CD4-positive, alpha-beta memory T cell (primary cell): ENCODE measurements at places on chromosomes 16 and 17.

- no peak for DNase-seq
Measured at GRCh38 chr16:62977876-62978275, 941.6 kb upstream of the CDH8 start.

- DNase-seq, result no peak
Measured at GRCh38 chr17:57872536-57872935, 22.7 kb upstream of the MRPS23 start.

DNA sequence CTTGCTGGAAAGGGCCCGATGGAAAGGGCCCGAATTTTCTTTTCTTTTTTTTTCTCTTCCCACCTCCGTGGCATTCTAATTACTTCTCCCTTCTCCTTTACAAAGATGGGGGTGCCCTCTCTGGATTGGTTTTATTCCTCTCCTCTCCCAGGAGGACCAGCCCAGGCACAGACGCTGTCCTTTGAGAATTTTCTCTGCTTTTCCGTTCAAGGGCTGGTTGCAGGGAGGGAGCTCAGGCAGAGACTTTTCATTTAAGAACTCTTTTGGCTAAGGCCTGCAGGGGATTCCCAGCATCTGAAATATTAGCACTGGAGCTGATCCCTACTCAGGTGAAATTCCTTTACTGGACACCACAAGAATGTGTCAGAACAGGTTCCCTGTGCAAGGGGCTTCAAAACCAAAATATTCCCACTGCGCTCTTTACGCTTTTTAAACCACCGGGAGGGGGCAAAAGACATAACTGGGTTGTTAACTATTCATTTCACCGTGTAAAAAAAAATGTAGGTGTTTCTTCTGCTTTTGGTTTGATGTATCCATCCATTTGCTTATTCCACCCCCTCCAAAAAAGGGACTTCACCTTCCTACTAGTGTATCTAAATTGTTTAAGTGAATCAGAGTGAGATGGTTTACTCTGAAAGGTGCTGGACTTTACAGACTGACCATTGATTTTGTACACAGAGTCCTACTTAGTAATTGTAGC is 1.4 kb downstream of the NFAT5 start:
- DNase-seq, result peak; percentile 14

DNA sequence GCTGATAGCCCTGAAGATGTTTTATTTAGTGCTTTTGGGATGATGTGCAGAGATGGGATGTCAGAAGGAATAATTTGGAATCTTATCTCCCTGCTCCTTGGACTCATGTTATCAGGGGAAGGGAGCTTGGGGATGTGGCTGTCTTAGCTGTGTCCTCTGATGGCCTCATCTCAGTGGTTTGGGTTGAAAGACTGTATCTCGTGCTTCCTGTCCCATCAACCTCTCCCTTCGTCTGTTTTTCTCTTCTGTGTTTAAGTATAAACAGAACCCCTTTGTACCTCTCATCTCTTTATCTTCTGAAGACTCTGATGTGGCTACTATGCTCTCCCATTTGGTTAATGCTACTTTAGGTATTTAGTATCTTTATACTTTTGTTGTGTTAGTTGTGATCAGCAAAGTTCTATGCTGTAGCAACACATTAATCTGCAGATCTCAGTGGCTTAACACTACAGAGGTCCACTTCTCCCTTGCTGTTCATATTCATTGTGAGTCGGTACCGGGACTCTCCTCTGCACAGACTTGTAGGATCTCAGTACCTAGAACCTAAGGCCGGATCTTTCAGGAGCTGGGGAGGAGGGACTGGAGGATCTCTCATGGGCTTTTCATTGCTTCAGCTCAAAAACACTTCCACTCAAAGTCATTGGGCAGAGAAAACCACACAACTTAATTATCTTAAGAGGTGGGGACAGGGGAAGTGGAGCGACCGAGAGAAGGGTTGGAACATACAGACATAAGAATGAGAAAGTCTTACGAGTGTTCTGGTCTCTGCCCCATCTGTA is 28.8 kb downstream of the PRKCA start:
- peak; percentile 69 for DNase-seq

DNA sequence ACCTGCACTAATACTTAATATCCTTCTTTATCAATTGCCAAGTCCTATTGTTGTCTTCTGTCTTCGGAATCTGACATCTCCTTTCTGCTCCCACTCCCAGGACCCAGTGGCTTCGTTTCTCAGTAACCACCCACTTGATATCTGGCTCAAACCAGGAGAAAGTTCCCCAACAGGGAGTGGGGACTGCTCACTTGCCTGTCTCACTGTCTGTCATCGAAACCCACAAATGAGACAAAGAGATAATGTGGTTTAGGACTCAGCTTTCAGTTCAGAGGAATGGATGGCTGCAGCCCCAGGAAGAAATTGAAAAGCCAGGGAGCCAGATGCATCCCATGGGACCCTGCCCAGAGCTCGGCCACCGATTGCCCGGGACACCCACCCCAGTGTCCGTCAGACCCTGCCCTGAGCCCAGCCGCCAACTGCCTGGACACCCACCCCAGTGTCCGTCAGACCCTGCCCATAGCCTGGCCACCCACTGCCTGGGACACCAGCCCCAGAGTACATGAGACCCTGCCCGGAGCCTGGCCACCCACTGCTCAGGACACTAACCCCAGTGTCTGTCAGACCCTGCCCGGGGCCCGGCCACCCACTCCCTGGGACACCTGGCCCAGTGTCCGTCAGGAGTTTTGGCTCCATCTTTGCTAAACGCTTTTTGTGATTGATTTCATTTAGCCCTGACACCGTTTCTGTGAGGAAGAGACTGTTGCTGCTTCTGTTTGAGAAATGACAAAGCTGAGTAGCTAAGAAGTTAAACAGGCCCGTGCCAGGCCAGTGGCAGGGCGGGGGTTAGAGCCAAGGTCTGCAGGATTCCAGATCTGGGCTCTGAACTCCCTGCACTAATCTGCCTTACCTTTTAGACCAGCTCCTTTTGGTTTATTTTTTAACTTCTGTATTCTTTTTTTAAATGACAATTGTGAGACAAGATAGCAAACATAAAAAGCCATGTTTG is 251.4 kb downstream of the PHKB start:
- DNase-seq, result no peak

DNA sequence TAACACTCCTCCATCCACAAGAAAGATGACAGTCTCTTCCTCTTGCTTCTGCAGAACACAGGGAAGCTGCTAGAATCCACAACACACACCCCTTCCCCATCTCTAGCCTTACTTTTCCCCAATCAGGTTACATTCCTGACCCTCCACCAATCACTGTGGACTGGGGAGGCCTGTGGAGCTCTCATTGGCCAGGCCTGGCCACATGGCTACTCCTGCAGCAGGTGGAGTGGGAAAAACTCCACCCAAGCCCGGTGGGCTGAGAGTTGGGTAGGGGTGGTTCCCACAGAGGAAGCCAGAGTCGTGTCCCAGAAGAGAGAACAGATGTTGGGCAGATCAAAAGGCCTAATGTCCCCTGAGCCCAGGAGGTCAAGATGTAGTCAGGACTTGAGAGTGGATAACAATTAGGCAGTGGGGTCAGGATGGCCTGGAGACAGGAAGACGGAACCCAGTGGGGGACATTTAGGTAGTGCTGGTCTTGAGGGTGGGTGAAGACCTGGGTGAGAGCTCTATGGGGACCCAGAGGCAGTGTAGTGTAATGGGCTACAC is 22.1 kb downstream of the COQ7 start:
- no peak for DNase-seq

- no peak for DNase-seq
Measured at GRCh38 chr16:76598498-76598897, 321.3 kb downstream of the CNTNAP4 start.

DNA sequence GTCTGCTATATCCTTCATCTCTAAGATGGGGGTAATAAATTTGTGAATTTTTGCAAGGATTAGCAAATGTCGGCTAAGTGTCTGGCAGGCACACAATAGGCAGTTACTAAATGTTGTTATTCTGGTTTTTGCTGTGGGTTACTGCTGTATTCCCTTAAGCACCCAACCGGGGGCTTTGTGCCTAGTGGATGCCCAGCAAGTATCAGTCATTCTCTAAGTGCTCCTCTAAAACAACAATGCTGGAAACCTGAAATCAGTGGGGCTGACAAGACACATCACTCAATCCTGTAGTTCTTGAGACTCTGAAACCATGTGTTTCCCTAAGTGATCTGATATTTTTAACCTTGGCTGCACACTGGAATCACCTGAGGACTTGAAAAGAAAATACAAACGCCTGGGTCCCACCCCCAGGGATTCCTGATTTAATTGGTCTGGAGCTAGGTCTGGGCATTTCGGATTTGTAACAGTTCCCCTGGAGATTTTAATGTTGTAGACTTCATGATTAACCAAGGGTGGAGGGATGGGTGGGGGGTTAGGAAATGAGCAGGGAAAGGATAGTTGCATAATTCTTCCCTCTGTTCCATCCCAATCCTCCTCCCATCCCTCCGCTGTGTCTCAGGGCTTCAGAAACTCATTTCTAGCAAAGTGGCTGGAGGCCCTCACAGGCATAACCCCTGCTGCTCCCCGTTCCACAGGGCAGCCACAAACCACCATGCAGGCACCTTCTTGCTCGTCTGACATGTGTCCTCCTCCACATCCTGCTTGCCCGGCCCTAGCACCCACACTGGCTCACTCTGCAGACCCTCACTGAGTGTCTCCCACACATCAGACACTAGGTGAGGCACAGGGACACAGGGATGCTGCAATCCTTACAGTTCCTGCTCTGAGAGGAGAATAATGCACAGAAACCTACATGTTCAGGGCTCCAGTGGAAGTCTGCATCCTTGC is 61.7 kb upstream of the LYRM9 start:
- no peak for DNase-seq

- DNase-seq, result peak; percentile 67
Measured at GRCh38 chr17:57440522-57441269, 184.4 kb downstream of the MSI2 start.

GRCh38 chr17:83203073-83203471 is 123.7 kb downstream of the METRNL start:
- DNase-seq, result no peak

GRCh38 chr17:79457889-79458288 is 153.0 kb downstream of the RBFOX3 start:
- DNase-seq, result no peak

- no peak for DNase-seq
Measured at GRCh38 chr17:6506679-6507231, 49.6 kb downstream of the PITPNM3 start.

GRCh38 chr16:31007684-31008083 is 2.8 kb downstream of the STX1B start:
- no peak for DNase-seq

DNA sequence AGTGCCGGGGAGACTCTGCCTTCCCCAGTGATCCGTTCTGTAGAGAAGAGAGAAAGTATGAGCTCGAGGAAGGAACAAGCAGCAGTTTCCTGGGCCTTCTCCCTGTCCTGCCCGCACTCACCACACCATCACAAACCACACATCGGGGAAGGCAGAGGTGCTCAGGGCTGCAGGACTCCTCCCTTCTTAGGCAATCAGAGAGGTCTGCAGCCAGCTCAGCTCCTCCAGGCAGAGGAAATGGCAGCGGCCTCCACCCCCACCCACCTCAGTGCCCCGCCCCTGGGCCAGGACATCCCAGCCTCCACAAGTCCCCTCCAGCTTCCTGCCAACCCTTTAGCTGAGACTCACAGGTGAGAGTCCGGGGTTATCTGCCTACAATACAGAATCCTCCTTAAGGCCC is 2.0 kb downstream of the ZNF319 start:
- peak; percentile 54 for DNase-seq

DNA sequence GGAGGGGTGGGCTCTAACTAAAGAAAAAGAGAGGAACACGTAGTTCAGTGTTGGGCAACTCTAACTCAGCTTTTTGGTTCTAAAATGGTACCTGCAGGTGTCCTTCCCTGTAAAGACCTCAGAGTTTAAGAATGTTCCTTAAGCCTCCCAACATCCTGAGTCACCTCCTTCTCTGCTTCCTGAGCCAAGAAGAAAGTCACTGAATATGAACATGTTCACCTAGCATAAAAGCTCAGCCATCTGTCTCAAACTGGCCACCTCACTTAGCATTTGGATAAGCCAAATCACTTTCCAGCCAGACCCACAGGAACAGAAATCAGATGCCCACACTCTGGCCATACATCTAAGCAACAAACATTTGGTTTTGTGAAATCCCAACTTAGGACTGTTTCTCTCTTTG is 3.7 kb downstream of the TMEM98 start:
- DNase-seq, result no peak

DNA sequence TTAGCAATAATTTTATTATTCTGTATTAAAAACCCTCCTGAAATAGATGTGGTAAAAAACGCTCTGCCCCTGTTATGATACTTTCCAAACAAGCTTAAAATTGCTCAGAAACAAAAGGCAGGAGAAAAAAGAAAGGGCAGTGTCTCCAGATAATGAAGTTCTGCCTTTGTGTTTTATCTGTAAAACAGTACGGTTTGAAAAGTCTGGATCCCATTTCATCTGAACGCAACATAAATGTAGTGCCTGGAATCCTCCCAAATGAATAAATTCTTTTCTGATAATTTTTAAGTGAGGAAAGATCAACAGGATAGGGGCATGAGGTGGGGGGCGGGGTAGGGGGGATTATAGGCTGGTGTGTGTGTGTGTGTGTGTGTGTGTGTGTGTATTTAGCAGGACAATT is 87.5 kb upstream of the SOX9 start:
- DNase-seq, result no peak

DNA sequence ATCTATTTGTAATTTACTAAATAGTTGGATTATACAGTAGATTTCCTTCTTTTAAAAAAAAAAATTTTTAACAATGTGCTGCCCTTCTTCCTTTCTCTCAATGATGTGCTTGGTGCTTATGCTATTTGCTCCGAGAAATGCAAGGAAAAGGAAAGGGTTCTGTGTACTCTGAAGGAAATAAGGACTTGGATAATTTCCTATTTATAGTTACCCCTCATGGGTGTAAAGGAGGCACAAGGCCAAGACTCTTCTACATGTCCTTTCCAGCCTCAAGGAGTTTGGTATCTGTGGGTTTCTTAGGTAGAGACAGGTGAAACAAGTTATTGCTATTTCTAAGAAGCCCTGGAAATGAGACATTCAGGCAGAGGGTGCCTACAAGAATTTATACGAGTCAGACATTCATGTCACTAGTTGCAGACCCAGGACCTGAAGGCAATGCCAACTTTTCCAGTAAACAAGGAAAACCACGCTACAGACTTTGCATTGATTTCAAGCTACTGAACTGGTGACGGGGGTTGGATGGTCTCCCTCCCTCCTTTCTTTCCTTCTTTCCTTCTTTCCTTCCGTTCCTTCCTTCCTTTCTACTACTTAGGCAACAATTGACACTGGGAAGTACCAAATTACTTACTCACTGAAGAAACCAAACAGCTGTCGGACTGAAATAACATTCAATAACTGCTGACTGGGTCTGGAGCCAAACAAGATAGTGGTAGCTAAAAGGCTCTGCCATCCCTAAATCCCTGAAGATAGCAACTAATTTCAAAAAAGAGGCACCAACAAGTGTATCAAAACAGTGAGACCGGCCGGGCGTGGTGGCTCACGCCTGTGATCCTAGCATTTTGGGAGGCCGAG is 33.8 kb upstream of the GHDC start:
- no peak for DNase-seq

DNA sequence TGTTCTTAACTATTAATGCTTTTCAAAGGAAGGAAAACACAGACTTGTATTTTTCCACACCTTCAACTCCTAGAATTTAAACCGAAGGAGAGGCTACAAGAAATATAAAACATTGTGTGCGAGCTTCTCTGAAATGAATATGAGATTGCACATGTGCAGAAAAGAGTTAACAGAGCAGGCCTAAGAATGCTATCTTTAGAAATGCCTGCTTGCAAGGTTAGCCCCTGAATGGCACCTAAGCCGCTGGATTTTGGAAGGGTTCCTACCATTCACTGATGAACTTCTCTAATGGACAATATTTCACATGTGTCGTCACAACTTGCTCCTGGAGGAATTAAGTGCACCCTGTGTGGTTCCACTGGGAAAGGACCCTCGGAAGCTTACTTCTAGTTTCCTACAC is 69.3 kb downstream of the FBXL20 start:
- no peak for DNase-seq

GRCh38 chr16:82888591-82889001 is 261.8 kb downstream of the CDH13 start:
- no peak for DNase-seq
